Activated T-cell treated with anti-CD3 and anti-CD28 coated beads for 48 hours (primary cell): ENCODE measurements at places on chromosomes 4 and X.

DNA sequence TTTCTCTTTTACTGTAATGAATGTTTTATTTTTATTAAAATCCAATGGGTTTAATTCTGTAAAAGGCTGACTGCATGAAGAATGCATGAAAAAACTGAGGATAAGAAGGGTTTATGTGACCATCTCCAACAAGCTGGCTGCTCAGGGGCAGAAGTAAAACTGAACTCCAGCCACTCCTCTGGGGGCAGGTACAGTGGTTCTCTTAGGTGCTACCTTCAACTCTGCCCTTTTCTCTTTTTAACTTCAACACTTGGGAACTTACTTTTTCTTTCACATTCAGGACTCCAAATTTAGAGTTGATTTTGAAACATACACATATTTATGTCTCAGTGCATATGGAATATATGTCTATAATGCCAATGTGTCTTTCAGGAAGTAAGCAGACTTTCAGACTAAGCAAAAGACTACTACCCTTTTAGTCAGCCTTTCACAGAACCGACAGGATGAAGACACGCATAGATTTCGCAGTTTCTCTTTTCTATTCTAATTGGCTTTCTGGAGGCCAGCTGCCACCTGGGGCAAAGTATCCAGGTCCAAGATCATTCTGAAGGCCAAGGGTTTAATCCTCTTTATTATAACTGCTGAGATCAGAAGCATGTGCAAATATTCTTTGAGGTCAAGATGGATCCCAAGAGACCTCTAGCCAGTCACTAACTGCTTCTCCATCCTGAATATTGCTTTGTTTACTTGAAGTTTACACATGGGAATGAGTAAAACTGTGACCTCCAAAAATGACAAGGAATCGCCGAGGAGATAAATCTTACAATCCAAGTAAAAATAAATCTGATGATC lies 30.7 kb downstream of the HS3ST1 start:
- DNase-seq: no peak

DNA sequence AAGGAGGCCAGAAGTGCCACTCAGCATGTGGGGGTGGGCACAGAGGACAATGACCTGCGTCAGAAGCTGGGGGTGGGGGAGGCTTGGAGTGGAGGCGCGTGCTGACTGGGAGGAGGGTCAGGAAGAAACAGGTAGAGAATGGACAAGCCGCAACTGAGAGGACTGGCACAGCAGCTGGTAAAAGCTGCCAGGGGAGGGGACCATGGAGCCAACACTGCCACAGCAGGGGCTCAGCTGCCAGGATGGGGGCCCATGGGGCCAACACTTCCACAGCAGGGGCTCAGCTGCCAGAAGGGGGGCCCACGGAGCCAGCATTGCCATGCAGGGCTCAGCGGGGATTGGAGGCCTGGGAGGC lies 19.1 kb downstream of the RNF212 start:
- DNase-seq: no peak

GRCh38 chr4:114077610-114078009 lies 98.2 kb upstream of the ARSJ start:
- no peak for DNase-seq

DNA sequence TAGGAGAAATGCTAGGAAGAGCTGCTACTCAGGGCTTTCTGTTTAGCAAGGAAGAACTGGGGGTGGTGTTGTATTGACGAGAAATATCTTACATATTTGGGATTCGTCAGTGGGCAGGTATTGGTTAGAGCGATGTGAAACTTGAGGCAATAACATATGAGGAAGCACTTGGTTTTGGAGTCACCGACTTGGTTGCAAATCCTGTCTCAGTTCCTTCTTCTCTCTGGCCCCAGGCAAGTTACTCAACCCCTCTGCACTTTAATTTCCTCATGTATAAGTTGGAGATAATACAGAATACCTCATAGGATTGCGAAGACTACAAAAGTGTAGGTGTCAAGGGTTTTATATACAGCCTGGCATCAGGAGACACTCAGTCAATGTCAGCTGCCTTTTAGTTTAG lies 34.1 kb downstream of the GPAT3 start:
- DNase-seq: no peak

DNA sequence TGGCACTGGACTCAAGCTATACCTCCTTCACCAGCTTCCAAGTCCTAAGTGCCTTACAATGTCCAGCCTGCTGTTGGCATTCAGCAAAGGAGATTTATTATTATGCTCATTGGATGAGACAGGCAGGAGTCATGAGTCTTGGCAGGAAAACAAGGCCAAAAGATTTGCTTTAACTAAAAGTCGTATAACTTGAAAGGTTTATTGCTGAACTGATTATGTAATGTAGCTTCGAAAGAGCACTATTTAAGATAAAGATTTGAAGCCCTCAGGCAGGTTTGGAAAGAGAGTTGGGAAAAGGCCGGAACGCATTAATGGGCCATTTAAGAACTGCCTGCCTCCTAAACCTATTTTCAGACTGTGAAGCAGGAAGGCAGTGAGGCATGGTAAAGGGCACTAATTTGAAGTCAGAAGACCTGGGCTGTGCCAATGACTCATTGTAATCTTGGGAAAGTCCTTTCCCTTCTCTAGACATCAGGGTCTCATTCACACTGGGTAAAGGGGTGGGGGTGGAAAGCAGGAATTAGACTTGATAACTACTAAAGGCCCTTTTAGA lies 280.5 kb upstream of the EDA2R start:
- DNase-seq: no peak

DNA sequence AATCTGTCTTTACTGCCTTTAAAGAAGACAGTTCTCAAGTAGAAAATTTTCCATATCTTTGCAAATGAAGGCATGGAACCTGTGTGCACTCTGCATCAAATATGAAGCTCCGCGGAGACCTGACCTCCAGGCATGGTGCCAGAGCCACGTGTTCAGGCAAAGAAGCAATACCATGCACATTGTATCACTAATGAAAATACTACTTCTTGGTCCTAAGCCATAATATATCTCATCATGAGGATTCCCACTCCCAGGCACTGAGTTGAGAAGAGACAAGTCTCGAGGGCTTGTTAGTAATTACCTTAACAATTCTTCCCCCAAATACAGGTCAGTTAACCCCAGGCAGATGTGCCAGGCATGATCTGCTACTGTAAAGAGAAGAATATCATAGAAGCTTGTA lies 56.7 kb downstream of the PCDH19 start:
- DNase-seq: no peak

GRCh38 chr4:4394644-4395043 lies 7.7 kb downstream of the NSG1 start:
- no peak for DNase-seq

DNA sequence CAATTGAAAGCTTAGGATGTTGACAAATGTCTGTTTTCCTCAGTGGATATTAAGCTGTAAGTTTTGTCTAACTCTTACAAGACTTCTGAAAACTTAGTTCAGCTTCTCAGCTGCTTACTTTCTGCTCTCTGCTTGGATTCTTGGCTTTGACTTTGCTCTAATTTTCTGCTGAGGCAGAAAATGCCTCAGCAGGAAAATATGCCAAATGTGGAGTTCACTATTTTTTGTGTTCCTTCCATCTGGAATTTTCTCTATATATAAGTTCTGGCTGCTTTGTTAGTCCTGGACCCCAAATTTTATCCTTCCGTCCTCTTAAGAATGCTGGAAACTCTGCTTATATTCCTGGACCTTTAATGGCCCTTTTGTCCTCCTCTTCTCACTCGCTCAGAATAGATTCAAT lies 352.6 kb upstream of the NWD2 start:
- no peak for DNase-seq

GRCh38 chr4:118289794-118290193 lies 63.0 kb downstream of the PRSS12 start:
- DNase-seq: no peak

DNA sequence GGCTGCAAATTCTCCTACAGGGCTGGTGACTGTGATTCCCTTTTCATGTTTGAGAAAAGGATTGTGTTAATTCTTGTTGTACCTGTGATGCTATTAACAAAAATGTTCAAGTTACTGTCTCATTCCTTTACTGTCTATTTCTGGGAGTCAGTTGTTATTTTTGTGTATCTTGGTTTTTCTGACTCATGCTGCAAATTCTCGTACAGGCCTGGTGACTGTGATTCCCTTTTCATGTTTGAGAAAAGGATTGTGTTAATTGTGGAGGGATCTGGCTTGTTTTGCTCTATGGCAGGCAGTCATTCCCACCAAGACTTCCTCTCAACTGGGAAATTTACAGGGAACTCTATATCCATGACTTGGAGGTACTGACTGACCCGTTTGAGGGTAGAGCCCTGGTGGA lies 693.4 kb upstream of the INTU start:
- no peak for DNase-seq
